AG09309 (cell line): ENCODE measurements at places on chromosomes 2 and 18.

DNA sequence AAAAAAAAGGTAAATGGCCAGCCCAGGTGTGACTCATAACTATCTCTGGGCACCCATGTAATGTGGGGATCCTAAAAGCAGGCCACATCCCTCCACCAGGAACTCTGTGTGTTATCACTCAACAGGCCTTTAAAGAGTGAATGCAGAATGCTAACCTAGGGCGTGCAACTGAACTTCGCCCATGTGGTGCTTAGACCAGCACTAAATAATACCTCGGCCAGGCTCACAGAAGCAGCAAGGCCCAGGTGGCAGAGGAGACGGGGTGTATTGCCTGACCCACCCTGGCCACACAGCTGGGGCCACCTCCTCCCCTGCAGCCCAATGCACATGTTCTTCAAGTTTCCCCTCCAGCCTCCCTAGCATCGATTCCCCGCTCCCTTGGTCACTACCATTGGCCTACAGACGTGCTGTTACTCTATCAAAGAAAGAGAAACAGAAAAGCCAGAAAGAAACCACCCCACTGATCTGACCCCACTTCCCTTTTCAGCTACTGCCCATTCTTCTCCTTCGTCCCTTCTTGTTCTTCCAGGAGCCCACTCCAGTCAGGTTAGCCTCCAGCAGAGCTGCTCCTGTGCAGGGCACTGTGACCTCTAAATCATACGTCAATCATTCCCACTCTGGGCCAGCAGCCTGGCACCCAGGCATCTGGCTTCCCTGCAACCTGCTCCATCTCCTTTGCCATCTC, 22.0 kb downstream of the FAM178B start:
- DNase-seq = no peak

DNA sequence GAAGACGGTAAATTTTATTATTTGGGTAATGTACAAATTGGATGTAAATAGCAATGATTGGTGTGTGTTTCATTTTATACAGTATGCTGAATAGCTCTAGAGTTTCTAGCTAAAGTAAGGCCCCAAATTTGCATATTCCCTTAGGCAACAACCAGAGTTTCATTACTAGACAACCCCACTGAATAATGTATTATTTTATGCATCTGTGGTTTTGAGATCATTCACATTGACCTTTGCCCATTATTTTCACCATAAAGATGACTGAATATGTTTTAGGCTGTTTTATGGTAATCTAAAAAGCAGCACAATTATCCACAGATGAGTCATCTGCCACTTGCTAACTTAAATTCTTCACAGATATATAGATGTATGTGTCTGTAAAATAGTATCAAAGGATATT, 44.5 kb upstream of the C2orf74 start:
- DNase-seq = peak; percentile 20

- peak; percentile 25 for DNase-seq
Observed at GRCh38 chr2:178109813-178110212, 2.4 kb upstream of the RBM45 start.

DNA sequence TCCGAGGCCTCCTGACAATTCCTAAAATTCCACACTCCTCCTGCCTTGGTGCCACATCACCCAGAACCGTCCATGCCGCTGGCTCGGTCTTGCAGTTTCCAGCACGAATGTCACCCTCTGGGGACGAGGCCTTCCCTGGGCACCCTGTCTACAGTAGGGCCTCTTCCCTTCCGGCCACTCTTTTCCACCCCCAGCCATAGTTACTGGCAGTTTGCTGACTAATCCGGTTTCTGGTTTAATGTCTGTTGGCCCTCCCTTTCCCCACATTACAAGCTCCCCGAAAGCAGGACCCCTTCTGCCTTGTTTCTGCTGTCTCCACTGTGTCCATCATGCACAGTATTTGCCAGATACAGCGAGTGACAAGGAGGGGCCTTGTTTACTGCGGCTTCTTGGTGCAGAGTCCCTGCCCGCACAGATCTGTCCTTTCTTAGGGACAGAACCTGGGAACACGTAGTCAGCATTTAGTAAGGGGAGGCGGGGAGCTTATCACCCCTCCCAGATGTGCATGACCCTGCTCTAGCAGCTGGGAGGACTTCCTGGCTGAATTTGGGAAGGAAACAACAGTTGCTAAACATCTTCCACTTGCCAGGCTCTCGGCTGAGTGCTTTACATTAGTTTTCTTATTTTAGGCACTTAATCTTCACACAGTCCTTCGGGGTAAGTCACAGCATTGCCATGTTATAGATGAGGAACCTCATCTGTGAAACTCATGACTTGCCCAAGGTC, 23.6 kb upstream of the CATIP start:
- no peak for DNase-seq

DNA sequence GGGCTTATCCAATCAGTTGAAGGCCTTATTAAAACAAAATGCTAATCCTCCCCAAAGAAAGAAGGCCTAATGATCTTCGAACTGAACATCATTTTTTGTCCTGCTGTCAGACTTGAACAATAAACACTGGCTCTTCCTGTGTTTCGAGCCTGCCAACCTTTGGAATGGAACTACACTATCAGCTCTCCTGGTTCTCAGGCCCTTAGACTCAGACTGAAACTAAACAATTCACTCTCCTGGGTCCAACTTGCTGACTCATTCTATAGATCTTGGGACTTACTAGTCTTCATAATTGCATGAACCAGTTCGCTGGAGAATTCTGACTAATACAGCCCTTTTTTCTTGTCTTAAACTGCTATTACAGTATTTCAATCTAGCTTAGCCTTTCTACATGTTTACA, 235.2 kb downstream of the LNPK start:
- no peak for DNase-seq

GRCh38 chr2:88831792-88832248, 140.3 kb downstream of the RPIA start:
- DNase-seq = no peak

DNA sequence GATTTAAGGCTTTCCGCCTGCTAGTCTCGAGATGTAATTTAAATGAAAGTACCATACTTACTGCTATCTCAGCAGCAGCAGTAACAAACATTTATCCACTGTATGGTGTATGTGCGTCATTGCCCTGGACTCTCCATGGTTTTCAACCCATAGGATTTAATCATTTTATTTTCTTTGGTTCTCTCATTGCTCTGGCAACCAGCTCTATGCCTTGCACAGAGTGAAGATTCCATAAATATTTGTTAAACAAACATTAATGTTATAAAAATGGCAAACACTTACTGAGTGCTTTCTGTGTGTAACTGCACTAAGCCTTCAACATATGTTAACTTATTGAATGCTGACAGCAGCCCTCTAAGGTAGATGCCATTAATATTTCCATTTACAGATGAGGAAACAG, 1.3 kb upstream of the LMAN1 start:
- DNase-seq = no peak
